ENCODE measurements at places on chromosomes 16 and 17.

DNA sequence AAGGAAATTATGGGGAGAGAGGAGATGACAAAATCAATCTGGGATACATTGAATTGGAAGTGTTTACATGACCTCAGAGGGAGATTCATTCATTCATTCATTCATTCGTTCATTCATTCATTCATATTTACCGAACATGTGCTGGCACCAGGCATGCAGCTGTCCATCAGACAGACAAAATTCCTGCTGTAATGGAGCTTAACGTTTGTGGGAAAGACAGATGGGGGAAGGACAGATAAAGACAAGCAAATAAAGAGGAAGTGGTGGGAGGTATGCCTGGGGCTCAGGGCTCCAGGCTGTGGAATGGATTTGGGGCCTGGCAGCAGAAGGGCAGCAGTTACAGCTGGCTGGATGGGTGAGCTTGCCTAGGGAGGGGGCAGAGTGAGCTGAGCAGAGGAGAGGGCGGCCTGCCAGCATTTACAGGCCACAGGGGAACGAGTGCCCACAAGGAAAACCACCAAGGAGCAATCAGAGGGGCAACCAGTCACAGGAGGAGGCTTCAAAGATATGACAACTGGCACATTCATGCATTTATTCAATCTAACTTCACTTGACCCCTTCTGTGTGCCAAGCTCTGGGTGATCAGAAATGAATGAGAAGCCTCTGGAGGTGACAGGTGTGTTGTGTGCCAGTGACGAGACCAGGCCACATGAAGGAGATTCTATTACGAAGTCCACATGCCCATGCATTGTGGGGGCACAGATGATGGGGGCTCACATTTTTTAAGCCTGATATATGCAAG is 48.5 kb downstream of the ARHGAP27 start:
- no peak for DNase-seq

- no peak for DNase-seq
Observed at GRCh38 chr17:60846175-60846574, 168.5 kb downstream of the BCAS3 start.

- DNase-seq = no peak
Observed at GRCh38 chr17:28173031-28173561, 130.6 kb downstream of the NLK start.

DNA sequence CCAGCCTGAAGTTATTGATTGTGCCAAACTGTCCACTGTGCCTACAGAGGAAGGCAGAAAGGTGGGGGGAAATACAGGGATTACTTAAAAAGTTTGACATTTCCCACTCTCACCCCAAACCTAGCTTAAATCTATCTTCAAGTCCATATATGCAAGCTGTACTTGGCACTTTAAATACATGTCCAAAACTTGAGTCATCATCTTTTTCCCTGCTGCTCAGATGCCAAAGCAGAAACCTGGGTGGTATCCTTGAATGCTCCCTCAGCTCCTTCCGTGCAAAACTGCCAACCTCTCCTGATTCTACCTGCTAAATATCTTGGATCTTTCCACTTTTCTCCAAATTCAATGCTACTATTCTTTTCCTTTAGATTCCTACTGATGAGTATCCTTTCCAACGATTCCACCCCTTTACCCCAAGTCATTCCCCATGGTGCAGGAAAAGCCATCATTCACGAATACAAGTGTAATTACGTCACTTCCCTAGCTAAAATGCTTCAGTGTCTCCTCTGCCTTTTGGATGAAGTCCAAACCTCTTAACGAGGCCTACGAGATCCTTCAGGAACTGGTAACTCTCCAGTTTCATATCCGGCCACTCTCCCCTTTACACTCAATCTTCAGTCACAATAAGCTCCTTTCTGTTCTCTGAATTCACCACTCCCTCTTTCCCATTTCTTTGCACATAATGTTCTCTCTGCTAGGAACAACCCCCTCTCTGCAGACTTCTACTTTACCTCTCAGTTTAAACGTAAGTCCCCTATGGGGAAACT is 9.3 kb downstream of the BECN1 start:
- DNase-seq = no peak
